A549 treated with Hydrocortisone at 1 μM for 4 hours (cell line): ENCODE measurements at places on chromosomes 7 and 10. TPM values are rescaled to one million over a fixed set of nuclear protein-coding genes. Genes with fewer than 3 reads are reported as not detected.

Gene CLDN4
- total RNA-seq = 3.7 to 5.3 TPM (median 4.3 TPM) in 5 replicates

Gene ANKRD61
- total RNA-seq = 0.53 to 0.84 TPM (median 0.72 TPM) in 5 replicates

Gene TUBB8
- total RNA-seq = 0.06 to 0.22 TPM (median 0.15 TPM) in 3 of 5 replicates, not detected in the others

Gene CUZD1
- total RNA-seq = 1.3 to 1.4 TPM (median 1.3 TPM) in 5 replicates

Gene HOXA1
- total RNA-seq = 2.4 to 3.6 TPM (median 3.3 TPM) in 5 replicates

Gene TWIST1
- total RNA-seq = 1.8 to 3.5 TPM (median 3.2 TPM) in 5 replicates

Gene CFAP70
- total RNA-seq = 0.10 to 0.18 TPM (median 0.12 TPM) in 5 replicates

Gene EFCAB10
- 2.3 to 3.5 TPM (median 3.2 TPM) in 5 replicates for total RNA-seq

Gene MET
- total RNA-seq = 59.0 to 102 TPM (median 76.7 TPM) in 5 replicates

Gene AGAP9
- 8.4 to 10.5 TPM (median 9.7 TPM) in 5 replicates for total RNA-seq

Gene INTS1
- 44.6 to 56.8 TPM (median 51.8 TPM) in 5 replicates for total RNA-seq

Gene ZNF25
- total RNA-seq = 1.1 to 2.4 TPM (median 1.8 TPM) in 5 replicates

Gene SLC35B4
- 32.8 to 37.8 TPM (median 35.1 TPM) in 5 replicates for total RNA-seq

Gene CALML3
- total RNA-seq = not detected in 5 replicates

Gene NIPSNAP2
- total RNA-seq = 43.7 to 52.1 TPM (median 50.9 TPM) in 5 replicates

Gene WNT16
- total RNA-seq = 0.83 to 1.2 TPM (median 0.94 TPM) in 5 replicates

Gene ATOH7
- total RNA-seq = 0.10 to 0.27 TPM (median 0.22 TPM) in 5 replicates

Gene GRM3
- total RNA-seq = not detected in 5 replicates

Gene TRPV6
- total RNA-seq = not detected in 5 replicates

Gene ICA1
- 1.2 to 1.7 TPM (median 1.5 TPM) in 5 replicates for total RNA-seq

Gene NUPR2
- total RNA-seq = not detected in 5 replicates

Gene POLL
- 13.9 to 17.5 TPM (median 15.9 TPM) in 5 replicates for total RNA-seq

Gene KLLN
- total RNA-seq = 0.43 to 0.80 TPM (median 0.56 TPM) in 5 replicates

Gene CH25H
- 0.17 to 0.46 TPM (median 0.36 TPM) in 5 replicates for total RNA-seq

Gene OR2A12
- not detected in 5 replicates for total RNA-seq

Gene GNB2
- 194 to 257 TPM (median 243 TPM) in 5 replicates for total RNA-seq

Gene SPDYE6
- not detected in 5 replicates for total RNA-seq

Gene ANKRD7
- total RNA-seq = 0.09 to 0.32 TPM (median 0.25 TPM) in 4 of 5 replicates, not detected in the other

Gene BAG3
- 230 to 264 TPM (median 258 TPM) in 5 replicates for total RNA-seq

Gene GDF2
- not detected in 5 replicates for total RNA-seq

Gene TUBAL3
- 0.17 to 0.23 TPM (median 0.22 TPM) in 5 replicates for total RNA-seq

Gene MKI67
- total RNA-seq = 57.6 to 86.2 TPM (median 60.4 TPM) in 5 replicates

Gene HIPK2
- total RNA-seq = 25.8 to 49.0 TPM (median 38.1 TPM) in 5 replicates

Gene FOXI2
- not detected in 5 replicates for total RNA-seq
